ENCODE measurements at places on chromosomes 4 and X.

- no peak for DNase-seq
Measured at GRCh38 chr4:143431526-143432257, 81.8 kb upstream of the SMARCA5 start.

DNA sequence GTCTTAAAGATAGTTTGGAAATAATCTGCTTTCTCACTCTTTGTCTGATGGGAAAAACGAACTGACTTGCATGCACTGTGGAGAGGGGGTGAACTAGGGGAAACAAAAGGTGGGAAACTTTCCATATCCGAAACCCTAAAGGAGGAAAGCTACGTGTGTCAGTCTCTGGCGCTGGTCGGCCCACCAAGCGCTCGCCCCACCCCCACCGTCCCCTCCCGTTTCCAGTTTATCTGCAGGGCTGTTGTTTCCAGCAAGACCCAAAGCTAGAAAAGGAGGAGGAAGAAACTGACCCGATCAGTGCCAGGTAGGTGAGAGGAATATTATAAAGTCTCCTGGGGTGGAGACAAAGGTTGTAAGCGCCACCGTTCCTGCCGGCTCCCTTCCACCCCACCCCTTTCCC lies 552 bp downstream of the TCEAL9 start:
- DNase-seq: no peak

DNA sequence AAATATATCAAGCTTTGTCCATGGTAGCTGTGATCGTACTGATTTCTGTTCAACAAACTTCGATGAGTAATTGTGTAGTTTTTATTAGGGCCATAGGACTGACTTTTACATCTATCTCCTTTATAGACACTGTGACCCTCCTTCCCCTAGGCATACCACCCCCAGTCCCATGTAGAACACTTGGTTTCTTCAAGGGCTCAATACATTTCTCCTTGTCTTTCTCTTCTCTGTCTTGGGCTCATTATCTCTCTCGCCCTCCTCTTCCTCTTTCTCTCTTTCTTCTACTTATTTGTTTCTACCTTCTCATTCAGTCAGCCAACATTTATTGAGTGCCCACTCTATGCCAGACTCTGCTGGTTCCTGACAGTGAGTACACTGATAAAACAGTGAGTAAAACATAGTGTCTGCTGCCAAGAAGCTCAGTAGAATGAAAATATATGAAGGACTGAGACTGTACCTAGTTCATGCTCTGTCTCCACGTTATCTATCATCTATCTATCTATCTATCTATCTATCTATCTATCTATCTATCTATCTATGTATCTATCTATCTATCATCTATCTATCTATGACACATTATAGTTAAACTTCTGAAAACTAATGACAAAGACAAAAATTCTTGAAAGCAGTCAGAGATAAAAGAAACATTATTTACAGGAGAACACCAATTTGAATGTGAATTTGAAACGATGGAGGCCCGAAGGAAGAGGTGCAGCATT lies 122.8 kb downstream of the RBMX2 start:
- no peak for DNase-seq

- peak; percentile 20 for DNase-seq
Measured at GRCh38 chr4:188986271-188986689, 847.0 kb downstream of the TRIML1 start.

GRCh38 chr4:139515531-139515958 lies 40.5 kb downstream of the SETD7 start:
- no peak for DNase-seq

GRCh38 chrX:50967736-50968135 lies 57.2 kb downstream of the BMP15 start:
- no peak for DNase-seq

GRCh38 chr4:100895556-100896197 lies 377.9 kb upstream of the EMCN start:
- DNase-seq: no peak

- no peak for DNase-seq
Measured at GRCh38 chrX:132757066-132757623, 201.3 kb downstream of the HS6ST2 start.

GRCh38 chrX:129843209-129843458 lies 552 bp downstream of the ZDHHC9 start:
- DNase-seq: no peak

DNA sequence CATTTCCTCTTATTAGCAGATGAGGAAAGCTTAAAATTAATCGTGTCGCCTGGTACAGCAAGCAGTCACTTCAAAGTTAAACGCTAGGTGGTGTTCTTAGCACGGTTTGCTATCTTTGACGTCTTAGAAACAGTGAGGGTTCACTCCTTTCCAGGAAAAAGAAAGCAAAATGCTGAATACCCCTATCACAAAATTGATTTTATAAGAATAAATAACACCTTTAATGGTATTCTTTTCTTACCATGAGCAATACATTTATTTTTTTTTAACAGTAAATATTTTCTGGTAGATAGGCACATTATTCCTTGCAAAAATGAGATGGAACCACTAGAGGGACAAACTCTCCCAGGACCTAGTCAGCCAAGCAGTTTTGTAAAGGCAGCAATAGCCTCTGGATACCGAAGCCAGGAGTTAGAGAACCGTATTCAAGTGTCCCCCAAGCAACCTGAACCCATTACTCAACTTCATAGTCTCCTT lies 153.9 kb downstream of the KDR start:
- DNase-seq: peak; percentile 18

DNA sequence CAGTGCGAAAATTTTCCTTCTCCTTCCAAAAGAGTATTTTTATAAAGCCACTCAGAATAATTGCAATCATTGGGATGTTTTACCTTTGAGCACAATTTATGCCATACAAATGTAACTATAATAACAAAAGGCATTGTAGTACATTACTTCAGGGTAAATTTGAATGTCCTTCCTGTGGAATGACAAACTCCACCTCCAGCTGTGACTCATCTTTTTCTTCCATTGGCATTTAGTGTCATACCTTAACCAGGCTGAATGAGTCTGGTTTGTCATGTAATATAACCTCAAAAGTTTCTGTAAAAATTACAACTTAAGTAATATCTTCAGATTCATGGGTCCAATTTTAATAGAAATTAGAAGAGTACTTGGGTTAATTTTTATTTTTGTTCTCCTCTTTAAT lies 93.3 kb downstream of the TMEM47 start:
- no peak for DNase-seq

All from GM04504 (cell line).